ENCODE measurements at places on chromosomes 16 and 17.

GRCh38 chr17:73835605-73836004, 191.4 kb upstream of the SDK2 start:
- no peak for DNase-seq

GRCh38 chr16:13270602-13271001, 369.2 kb downstream of the SHISA9 start:
- DNase-seq = no peak

- DNase-seq = peak; percentile 82
Measured at GRCh38 chr17:78737332-78737731, 44.7 kb downstream of the CYTH1 start.

GRCh38 chr16:28585674-28586073, 11.2 kb downstream of the SULT1A2 start:
- no peak for DNase-seq

GRCh38 chr17:52136166-52136565, 22.3 kb downstream of the CA10 start:
- DNase-seq = no peak

DNA sequence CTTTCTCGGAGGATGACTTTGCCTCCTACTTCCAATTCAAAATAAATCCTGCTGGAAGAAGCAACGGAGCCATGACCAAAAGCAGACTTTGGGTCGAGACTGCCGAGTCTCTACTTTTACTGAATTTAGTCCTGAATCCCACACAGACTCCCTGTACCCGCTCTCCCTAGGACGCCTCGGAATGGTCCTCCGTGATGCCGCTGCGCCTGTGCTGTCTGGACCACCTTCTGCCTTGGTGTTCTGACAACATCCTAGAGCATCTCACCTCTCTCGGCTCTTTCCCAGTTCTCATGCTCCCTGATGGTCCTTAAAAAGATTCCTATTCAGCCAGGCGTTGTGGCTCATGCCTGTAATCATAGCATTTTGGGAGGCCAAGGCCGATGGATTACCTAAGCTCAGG, 181.1 kb upstream of the HSBP1 start:
- no peak for DNase-seq
